Peyer's patch (tissue), 4 donors: ENCODE measurements at places on chromosomes 12 and 14. TPM values are rescaled to one million over a fixed set of nuclear protein-coding genes. Genes with fewer than 3 reads are reported as not detected.

GRCh38 chr12:93572712-93573551 lies 457 bp downstream of the SOCS2 start:
- peak; percentile 65 for DNase-seq

- no peak for DNase-seq
Observed at GRCh38 chr14:103380719-103381377, 4.4 kb upstream of the MARK3 start.

GRCh38 chr14:35235840-35236239 lies 56.3 kb upstream of the PSMA6 start:
- no peak for DNase-seq

- DNase-seq, result peak; percentile 46
Observed at GRCh38 chr14:93132472-93133065, 16.8 kb upstream of the ITPK1 start.

SALL2 gene
- total RNA-seq, result 5.0 TPM

DNA sequence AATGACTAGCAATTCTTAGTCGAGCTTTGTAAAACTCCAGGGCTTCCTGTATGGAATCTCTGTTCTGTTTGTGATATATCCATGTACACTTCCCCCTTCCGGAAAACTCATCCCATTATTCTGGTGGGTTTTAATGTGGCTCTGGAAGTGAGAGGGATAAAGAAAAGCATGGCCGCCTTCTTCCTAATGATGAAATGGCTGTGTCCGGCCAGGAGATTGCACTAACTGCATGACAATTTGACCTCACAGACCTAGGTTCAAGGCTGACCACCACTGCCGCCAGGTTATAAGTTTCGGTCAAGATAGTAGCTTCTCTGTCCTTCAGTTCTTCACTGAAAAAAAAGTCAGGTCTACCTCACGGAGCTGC lies 41.0 kb upstream of the NPAS3 start:
- no peak for DNase-seq

DBX2 gene
- total RNA-seq, result not detected

DNA sequence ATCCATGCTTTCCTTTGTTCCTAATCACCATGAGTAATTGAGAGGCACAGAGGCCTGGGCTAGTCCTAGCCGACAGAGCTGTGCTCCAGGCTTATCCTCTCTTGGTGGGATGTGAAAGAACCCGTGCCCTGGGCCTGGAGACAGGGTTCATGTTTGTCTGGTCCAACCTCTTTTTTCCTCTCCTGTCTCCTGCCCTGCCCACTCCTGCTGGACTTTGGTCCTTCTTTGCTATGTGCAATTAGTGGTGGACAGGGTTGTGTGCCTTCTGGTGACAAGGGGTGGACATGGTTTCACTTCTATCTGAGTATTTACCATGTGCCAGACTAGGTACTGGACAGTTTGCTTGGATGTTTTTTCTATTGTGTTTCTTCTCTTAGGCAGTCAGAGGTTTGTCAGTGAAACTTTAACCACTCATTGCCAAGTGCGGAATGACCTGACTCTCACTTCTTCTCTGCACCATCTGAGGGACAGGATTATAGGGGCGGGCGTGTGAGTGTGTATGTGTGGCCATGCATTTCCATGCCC lies 126.1 kb downstream of the SMOC1 start:
- peak; percentile 66 for DNase-seq

CATSPERB gene
- total RNA-seq, result 6.8 TPM

DNA sequence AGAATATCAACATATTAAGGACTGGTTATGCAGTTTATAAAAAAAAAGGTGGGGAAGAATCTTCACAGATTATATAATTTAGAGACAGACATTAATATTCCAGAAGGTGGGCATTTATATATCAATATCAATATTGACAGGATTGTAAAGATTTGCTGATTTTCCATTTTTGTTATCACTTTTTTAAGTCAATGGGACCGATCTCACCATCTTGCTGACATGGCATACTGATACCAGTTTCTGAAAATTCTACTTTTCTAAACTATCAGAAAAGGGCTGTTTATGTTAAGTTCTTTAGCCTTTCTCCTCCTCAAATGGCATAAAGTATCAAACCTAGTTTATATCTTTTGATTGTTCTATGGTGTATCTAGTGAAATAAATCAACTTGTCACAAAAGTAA lies 344.1 kb upstream of the SOX5 start:
- no peak for DNase-seq

IFI27 gene
- 163 TPM for total RNA-seq

DNA sequence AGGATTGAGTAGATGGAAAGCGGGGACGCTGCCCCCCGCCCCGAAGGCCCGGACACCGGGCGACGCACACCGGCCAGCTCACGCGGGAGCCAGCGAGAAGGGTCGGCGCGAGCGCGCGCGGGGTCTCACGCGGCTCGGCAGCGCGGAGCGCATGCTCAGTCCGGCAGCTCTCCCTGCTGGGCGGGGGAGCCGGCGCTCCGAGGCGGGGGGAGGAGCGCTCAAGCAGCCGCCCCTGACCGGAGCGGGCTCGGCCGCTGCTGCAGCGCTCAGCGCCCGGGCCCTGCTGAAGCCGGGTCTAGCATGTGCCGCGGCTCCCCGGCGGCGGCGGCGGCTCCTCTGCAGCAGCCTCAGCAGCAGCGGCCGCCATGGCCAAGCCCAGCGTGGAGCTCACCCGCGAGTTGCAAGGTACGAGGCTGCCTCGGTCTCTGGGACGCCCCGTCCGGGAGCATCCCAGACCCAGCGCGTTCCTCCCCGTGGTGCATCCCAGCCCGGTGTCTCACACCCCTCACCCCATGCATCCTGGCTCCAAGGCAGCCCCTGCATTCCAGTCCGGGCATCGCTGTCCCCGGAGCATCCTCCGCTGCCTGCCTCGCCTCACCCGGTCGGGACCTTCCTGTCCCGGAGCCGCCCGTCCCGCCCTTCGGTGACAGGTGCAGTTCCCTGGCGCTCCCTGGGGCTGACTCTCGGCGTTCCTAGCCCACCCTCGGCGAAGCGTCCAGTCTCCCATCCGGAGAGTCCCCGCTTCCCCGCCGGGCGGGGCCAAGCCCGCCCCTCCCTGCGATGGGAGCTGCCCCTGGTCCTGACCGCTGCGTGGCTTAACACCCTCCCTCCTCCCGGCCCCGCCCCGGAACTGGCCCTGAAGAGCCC lies at the start of gene CARMIL3:
Gene CARMIL3 (plus strand): TSS at position 221 of the 867 bp plus-strand sequence. CDS start 145 bp downstream, at position 366.
- DNase-seq, result peak; percentile 76

GRCh38 chr12:52903285-52903854 lies 1.5 kb downstream of the KRT8 start:
- DNase-seq, result peak; percentile 45

GRCh38 chr12:123293178-123293760 lies 21.6 kb upstream of the CDK2AP1 start:
- peak; percentile 30 for DNase-seq

- no peak for DNase-seq
Observed at GRCh38 chr12:40969796-40970195, 218.3 kb upstream of the PDZRN4 start.

DNA sequence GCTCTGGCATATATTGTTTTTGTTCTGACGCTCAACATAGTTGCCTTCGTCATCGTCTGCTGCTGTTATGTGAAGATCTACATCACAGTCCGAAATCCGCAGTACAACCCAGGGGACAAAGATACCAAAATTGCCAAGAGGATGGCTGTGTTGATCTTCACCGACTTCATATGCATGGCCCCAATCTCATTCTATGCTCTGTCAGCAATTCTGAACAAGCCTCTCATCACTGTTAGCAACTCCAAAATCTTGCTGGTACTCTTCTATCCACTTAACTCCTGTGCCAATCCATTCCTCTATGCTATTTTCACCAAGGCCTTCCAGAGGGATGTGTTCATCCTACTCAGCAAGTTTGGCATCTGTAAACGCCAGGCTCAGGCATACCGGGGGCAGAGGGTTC lies 77.0 kb downstream of the GTF2A1 start:
- no peak for DNase-seq

DNA sequence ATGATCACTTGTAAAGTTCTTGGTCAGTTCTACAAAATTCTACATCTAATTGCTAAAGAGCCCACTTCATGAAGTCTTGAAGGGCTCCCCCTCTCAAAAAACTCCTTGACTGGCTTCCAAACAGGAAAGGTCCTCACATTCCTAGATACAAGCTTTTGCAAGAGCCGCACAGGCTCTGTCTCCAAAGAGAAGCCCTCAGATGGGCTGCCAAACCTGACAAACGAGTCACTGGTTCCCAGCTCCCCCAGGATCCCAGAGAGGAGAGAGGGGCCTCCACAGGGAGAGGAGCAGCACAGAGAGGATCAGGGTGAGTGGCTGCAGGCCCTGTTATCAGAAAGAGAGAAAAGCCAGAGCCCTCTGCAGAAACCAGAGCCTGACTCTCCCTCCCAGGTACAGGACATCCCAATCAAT lies 5.8 kb downstream of the NID2 start:
- no peak for DNase-seq

- peak; percentile 24 for DNase-seq
Observed at GRCh38 chr12:49296034-49296835, 1.3 kb downstream of the PRPH start.

GRCh38 chr12:100797246-100797645 lies 2.7 kb downstream of the ANO4 start:
- no peak for DNase-seq

GRCh38 chr12:15196221-15196620 lies 25.0 kb downstream of the RERG start:
- no peak for DNase-seq

BMAL2 gene
- total RNA-seq, result 4.7 TPM

WDHD1 gene
- 1.2 TPM for total RNA-seq

DNA sequence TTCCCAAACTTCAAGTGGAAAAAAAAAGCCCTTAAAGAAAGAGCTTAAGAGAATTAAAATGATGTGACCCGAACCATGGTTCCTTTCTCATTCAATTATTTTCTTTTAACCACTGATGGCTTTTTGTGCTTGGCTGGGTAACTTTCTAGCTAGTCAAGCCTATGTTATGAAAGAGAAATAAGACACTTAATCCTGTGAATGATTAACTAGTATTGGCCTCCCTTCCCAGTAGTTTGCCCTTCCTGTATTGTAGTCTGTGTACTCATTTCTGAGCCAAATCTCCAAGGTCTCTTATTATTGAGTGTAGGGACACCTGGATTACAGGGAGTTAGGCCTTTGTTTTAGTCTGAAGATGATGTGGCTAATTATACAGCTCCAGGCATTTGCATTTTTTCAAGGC lies 353.0 kb downstream of the RAD51B start:
- DNase-seq, result no peak

GALNT8 gene
- 38.9 TPM for total RNA-seq

DNA sequence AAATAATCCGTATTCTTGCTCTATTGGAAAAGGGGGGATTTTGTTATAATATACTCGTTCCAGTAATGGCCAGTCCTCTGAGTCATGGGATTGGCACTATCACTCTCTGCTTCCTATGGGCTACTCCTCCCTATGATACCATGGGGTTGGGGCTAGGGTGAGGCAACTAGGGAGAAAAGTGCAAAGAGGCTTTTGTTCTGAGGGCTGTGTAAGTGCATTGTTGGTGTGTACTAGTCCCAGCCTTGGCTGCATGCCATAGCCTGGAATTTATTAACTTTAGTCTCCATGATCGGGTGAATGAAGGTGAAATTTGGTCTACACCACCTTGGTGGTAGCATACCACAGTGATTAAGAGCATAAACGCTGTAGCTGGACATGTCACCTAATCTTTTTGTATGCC lies 247.6 kb downstream of the RPAP3 start:
- DNase-seq, result no peak

CLEC14A gene
- 11.0 TPM for total RNA-seq

C14orf180 gene
- not detected for total RNA-seq

GRCh38 chr14:96660667-96661066 lies 136.5 kb upstream of the VRK1 start:
- no peak for DNase-seq

GRCh38 chr12:23831739-23832138 lies 117.7 kb downstream of the SOX5 start:
- no peak for DNase-seq

GRCh38 chr12:52826611-52827498 lies 7.3 kb downstream of the KRT79 start:
- no peak for DNase-seq

CLEC4D gene
- not detected for total RNA-seq

- no peak for DNase-seq
Observed at GRCh38 chr12:93039062-93039461, 110.0 kb upstream of the EEA1 start.

GRCh38 chr12:69610729-69611128 lies at the start of gene LRRC10:
Gene LRRC10 (minus strand): TSS chr12:69610907. CDS start chr12:69610838, 69 bp downstream.
- no peak for DNase-seq

IQSEC3 gene
- total RNA-seq, result 0.76 TPM

PRPH gene
- 8.8 TPM for total RNA-seq

POTEG gene
- 2.5 TPM for total RNA-seq

DNA sequence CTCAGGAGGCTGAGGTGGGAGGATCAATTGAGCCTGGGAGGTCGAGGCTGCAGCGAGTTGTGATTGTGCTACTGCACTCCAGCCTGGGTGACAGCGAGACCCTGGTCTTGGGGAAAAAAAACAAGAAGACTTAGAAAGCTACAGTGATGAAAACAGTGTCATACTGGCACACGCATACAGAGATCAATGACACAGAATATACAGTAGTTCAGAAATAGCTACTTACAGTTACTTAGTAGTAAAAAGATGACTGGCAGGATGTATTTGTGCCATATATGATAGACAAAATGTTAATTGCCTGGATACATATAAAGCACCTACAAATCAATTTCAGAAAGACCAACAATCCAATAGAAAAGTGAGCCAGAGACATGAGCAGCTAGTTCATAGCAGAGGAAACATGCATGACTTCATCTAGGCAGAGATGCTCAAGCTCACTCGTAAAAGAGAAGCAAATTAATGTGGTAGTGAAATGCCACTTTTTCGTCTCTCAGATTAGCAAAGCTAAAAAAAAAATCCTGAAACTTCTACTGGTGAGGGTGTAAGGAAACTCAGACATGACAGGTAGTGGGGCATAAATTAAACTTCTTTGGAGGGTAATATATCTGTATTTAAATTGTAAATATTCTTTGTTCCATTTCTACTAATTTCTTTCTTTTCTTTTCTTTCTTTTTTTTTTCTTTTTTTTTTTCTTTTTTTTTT lies 2.5 kb upstream of the ALDH2 start:
- DNase-seq, result no peak

DNA sequence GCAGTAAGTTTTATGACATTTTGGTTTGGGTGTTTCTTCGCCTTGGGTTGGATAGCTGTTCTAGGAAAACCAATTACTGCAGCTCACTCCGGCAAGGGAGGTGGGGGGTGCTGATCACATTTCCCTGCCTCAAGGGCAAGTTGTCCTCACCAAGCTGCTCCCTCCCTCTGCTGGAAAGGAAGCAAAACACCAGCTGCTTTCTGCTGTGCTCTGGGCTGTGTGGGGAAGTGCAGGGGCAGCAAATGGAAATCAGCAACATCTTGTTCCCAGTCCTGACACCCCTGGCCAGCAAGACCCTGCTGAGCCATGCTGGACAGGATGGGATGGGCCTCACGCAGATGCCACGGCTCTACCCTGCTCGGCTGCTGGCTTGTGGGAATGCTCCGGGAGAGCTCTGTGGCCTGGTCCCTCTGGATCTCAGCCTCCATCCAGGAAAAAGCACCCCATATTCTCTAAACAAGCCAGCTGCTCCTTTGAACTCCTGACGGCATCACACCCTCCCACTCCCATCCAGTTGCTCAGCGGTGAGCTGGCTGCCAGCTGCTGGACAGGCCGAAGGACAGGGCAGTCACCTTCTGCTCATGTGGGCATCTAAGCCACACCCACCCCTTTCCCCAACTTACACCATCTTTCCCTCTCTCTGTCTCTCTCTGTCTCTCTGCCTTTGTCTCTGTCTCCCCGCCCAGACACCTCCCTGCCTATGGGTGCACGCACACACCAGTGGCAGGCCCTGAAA lies 52.4 kb upstream of the EIF5 start:
- no peak for DNase-seq
